ENCODE measurements at places on chromosomes 6 and 20. TPM values are rescaled to one million over a fixed set of nuclear protein-coding genes. Genes with fewer than 3 reads are reported as not detected.

ABHD16B gene
- not detected for total RNA-seq

HFE gene
- total RNA-seq = 5.2 TPM

TJAP1 gene
- total RNA-seq = 20.5 TPM

CABLES2 gene
- 15.0 TPM for total RNA-seq

UBE2J1 gene
- 11.9 TPM for total RNA-seq

TRIM15 gene
- total RNA-seq = not detected

RHAG gene
- 0.62 TPM for total RNA-seq

SPATA25 gene
- total RNA-seq = 1.7 TPM

CALHM6 gene
- 1.4 TPM for total RNA-seq

C6orf163 gene
- total RNA-seq = 1.6 TPM

GABRR2 gene
- total RNA-seq = 0.54 TPM

SAMD10 gene
- 6.0 TPM for total RNA-seq

PGBD1 gene
- 2.3 TPM for total RNA-seq

GRCh38 chr20:31909253-31910070 is 39.0 kb downstream of the TTLL9 start:
- DNase-seq = no peak

DNA sequence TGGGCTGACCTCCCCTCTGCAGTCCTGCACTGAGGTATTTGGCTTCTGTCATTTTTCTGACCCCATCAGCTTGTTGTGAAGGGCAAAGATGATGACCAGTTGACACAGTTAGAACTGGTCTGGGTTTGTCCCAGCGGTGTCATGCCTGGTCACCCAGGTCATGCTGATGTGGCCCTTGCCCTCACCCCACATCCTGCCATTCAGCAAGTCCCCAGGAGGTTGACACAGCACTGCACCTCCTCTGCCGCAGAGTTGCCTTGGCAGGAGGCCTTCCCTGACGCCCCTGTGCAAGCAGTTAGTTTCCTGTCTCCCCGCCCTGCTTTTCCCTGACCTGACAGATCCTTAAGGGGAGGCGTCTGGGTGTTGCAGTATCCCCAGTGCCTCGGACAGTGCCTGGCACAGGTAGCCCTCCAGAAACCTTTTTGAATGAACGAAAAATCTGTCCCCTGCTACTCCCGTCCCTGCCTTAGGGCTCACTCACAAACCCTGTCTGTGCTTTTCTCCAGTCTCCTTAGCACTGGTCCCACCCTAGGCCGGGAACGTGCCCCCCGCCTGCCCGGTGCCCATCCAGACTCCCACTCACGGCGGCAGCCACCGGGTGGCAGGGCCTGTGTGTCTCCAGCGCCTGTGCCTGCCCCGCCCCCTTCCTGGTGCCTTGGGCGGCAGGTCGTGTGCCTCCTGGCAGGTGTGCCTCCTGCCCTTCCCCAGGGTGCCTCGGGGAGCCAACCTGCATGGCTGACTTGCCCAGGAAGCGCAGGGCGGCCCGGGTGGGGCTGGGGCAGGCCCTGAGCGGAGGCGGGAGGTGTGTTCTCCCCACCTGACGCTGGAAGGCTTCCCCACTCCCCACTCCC is 146.3 kb upstream of the RNF24 start:
- no peak for DNase-seq

DNA sequence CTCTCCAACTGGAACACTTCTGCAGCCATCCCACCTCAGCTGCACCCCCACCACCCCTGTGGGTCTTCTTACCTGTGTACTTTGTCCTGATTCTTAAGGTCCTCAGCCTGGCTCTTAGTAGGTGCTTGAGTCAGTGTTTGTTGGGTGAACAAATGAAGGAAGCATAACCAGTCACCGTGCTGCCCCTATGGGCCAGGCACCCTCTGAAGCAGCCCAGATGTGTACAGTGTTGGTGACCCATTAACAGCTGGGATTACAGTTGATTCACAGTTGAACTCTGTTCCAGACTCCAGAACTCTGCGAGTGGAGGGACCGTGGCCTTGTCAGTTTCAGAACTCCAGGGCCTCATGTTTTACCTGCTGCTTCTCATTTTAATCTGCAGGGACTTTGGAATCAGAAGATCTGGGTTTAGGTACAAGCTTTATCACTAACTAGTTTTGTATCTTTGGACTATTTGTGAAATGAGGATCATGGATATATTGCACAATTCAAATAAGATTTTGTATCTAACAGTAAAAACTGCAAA is 203.8 kb downstream of the TMEM242 start:
- no peak for DNase-seq

DNA sequence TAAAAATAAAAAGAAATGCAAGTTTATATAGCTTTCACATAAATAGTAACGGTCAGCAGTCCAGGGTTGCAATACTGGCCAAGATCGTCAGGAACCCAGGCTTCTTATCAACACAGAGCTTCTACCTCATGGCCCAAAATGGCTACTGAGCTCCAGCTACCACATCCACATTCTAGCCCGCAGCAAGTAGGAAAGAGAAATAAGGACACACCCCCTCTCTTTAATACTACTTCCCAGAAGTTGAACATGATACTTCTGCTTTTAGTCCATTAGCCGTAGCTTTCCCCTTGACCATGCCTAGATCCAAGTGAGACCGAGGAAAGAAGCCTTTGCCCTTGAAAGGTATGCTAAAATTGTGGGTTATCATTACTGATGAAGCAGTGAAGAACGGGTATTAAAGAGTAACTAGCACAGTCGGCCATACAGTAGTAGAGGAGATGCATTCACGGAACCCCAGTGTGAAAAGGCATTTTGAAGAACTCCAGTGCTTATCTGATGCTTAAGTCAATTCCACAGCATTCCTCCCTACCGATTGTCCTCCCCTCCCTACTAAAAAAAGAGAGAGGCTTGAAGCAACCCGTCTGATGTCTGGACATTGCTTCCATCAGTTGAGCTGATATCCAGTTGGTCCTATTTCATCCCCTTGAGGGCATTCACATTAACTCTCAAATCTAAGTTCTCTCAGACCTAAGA is 226.9 kb upstream of the RREB1 start:
- DNase-seq = no peak

- DNase-seq = no peak
Observed at GRCh38 chr6:5335020-5335419, 73.7 kb downstream of the FARS2 start.

DNA sequence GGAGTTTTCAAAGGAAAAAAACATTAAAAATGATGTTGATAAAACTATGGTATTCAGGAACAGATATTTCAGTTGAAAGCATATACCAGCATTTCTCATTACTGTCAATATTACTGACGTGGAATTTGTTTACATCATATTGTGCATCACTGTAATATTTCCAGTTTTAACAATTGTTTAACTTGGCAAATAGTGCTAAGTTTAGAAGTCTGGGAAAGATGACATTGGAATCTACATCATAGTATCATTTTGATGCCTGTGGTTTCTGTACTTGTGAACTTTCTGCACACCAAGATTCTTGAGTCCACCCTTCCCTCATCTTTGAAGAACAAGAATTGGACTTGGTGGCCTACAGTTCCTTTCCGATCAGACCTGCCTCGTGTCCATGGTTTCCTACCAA is 98.1 kb downstream of the RALGAPA2 start:
- no peak for DNase-seq

DNA sequence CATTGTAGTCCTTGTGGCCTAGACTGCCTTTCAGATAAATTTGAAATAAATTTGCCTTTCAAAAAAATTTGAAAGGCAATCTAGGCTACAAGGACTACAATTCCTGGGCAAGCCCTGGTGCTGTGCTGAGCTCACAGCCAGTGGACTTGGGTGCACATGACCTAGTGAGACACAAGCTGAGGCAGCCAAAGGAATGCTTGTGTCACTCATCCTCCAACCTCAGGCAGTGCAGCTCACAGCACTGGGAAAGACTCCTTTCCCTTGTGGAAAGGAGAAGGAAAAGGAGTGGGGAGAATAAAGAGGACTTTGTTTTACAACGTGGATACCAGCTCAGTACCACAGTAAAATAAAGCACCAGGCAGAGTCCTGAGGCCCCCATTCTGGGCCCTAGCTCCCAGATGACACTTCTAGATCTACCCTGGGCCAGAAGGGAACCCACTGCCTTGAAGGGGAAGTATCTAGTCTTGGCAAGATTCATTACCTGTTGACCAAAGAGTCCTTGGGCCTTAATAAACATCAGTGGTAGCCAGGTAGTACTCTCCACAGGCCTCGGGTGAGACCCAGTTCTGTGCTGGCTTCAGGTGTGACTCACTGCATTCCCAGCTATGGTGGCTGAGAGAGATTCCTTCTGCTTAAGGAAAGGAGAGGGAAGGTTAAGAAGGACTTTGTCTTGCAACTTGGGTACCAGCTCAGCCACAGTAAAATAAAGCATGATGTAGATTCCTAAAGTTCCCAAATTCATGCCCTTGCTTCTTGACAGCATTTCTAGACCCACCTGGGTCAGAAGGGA is 659.7 kb upstream of the FLRT3 start:
- DNase-seq = no peak

GRCh38 chr6:39439342-39440038 is 117.0 kb upstream of the KCNK16 start:
- DNase-seq = no peak

GRCh38 chr20:45612314-45612713 is 17.2 kb upstream of the WFDC10A start:
- no peak for DNase-seq

GRCh38 chr6:168155821-168156741 is 77.1 kb upstream of the FRMD1 start:
- no peak for DNase-seq

DNA sequence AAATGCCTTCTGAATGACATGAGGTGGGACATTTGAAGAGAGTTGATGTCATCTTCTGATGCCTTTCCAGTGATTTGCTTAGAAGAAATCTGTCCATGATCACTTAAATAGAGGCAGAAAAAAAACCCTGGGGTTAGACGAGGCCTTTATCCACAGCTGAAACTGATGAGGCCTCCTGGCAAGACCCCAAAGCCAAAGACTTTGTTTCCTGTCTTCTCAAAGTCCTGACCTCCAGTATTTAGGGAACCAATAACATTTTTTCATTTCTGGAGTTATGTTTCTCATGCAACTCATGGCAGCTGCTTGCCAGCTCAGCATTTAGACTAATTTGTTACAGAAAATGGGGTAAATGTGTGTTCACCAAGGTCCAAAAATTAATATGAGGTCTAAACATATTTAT is 248.0 kb upstream of the PRDM1 start:
- no peak for DNase-seq

- DNase-seq = no peak
Observed at GRCh38 chr6:47152666-47153403, 110.7 kb upstream of the ADGRF1 start.

GRCh38 chr20:49245921-49246740 is 26.9 kb downstream of the DDX27 start:
- peak; percentile 49 for DNase-seq

DNA sequence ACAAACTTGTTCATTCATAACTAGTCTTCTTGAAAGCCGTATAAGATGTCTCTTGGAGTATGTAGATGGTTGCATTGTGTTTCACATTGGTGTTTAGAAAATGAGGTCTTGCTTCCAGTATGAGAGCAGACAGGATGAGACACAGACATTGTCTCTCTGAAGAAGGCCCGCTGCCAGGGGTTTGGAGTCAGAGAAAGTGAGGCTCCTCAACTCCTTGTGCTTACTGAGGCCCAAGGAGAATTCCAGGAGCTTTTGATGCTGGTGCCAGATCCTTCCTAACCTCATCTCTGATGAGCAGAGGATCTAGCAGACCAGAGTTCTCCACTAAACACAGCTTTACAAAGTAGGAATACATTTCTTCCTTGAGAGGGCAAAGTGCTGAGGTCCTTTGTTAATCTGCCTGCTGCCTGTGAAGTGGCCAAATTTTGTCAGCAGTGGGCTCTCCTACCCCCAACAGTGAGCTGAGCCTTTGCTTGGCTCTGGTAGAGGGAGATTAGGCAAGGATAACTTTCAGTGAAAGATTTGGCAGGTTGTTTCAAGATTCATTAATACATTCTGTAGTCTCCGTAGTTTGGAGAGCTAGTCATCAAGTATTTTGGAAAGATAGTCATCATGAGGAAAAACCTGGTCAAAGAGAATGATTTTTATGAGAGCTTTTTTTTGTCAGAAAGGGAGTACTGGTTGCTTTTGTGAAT is 9.7 kb downstream of the MAPRE1 start:
- no peak for DNase-seq

DNA sequence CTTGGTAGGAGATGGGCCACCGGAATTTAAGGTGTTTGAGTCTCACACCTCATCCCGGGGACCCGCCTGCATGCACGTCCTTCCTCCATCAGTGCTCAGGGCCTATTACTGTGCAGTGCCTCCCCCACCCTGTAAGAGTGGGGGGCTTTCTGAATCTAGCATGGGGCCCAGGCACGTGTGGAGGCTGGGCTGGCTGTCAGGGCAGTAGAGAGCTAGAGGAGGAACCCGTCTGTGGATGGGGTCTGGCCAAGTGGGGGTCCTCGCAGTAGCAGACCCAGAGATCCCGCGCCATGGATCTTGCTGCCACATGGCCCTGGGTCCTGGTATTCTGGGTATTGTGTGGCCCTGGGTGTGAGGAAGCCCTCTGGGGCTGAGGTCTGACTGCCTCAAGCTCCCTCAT is 42.9 kb downstream of the SRC start:
- no peak for DNase-seq

DNA sequence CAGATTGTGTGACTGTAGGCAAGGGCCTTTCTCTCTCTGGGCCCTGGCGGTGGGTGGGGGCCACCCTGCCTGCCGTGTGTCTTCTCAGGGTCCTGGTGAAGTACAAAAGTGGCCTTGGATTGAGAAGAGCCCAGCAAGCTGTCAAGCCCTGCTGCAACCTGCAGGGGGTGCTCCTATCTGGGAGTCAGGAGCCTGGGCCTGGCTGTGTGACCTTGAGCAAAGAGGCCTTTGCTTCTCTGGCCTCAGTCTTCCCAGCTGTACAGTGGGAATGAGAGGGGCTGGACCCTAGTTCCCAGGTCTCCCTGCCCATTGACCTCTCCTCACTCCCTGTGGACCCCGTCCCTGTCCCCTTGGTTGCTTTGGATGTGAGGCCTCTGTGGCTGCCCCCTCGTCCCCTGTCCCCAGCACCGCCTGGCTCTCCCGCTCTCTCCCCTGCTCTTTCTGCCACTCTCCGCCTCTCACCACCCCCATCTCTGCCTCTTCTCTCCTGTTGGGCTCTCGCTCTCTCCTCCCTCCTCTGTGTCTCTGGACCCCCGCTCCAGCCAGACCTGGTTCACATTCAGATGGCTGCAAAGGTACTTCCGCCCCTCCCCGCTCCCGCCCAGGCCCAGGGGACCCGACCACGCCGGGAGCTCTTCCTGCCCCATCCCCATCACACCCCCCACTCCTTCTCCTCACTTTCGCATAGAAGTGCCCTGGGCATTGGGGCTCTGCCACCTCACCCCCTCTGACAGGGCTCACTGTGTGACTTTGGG is 46.7 kb downstream of the SRC start:
- no peak for DNase-seq

DNA sequence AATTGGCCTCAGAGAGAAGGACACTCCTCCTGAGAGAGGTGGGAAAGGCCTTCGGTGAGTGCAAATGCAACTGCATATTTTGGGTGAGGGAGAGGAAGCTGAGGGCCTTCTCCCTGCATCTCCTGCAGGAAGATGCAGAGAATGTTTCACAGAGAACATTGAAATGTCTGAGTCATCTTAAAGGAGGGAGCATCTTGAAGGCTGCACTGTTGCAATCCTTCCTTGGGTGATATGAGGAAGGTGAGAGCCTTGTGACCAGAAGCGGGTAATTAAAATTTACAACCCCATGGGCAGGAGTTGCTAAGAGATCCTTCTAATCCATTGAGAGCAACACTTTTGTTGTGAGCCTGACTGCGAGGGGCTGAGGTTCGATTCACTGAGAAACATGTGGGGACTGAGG is 375.7 kb upstream of the MARCKS start:
- no peak for DNase-seq

GRCh38 chr6:455835-456234 is 64.3 kb downstream of the IRF4 start:
- DNase-seq = no peak
